Anterior cingulate cortex (tissue), 58 donors: ENCODE measurements at places on chromosomes 3 and 15.

DNA sequence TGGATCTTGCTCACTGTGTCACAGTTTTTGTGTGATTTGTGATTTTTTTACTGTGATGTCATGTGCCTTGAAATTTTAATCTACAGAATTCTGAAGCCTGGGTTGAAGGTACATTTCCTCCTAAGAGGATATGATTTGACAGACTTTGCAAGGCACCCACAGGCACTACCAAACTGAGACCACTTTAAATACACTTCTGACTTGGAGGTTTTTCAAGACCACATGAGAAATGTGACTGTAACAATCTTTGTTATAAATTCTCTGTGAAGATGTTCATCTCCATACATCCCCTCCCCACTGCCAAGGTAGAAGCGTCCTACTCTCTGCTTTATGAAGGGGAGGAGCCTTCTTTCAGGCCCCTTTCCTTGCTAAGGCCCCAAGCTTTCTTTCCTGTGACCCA, 22.8 kb downstream of the UBXN7 start:
- DNase-seq = no peak

DNA sequence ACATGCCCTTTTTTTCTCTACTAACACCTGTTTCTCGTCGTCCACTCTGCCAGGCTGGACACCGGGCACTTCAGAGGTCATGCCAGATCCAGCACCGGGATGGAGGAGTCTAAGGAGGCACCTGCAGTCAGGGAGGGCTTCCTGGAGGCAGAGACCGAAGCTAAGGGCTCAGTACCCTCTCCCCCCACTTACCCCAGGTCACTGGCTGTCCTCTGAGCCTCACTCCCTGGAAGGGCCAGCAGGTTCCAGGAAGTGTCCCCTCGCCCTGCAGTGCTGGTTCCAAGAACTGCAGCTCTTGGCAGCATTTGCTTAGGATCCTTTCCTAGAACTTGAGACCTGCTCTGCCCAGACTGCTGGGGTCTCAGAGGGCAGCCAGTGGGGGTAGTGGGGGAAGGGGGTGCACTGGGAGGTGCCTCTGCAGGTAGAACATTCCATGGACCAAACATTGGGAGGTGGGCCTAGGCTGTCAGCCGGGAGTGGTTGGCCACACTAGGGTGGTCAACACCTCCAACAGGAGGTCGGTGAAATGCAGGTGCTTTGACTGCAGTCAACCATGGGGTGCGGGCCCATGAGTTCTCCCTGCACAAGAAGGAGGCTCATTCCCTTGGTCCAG, 11.3 kb downstream of the CISH start:
- no peak for DNase-seq

DNA sequence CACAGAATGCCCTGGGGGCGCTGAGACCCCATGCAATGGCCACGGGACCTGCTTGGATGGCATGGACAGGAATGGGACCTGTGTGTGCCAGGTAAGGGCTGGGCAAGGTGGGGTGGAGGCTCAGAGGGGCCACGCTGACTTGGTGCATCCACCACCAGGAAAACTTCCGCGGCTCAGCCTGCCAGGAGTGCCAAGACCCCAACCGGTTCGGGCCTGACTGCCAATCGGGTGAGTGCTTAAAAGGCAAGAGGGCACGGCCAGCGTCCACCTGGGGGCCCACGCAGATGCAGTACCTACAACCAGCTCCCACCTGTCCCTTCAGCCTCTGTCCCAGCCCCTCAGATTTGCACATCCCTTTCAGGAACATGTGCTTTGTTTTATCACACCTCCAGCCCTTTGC, 6.9 kb downstream of the STAB1 start:
- DNase-seq = no peak

GRCh38 chr15:68725736-68726135, 95.0 kb downstream of the ANP32A start:
- DNase-seq = no peak

- DNase-seq = no peak
These were observed 61.2 kb downstream of the ITGA11 start for GRCh38 chr15:68370768-68371151.

GRCh38 chr3:196638861-196639482, 522 bp upstream of the NRROS start:
- DNase-seq = no peak

DNA sequence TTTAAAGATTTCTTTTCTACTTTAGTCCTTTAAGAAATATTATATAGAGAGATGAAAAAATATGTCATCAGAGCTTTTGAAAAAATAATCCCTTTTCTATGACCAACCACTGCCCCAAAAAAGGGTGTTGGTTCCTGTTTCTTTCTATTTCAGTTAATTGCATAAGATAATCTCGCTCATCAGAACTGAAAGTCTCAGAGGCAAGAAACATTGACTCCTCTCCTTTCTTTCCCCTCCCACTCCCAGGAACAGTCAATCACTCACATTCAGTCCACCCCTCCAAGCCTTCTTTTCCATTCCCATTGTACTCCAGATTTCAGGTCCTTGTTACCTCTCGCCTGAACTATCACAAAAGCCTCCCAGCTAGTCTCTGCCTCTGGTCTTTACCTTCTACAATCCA, 153.7 kb upstream of the ABI3BP start:
- DNase-seq = no peak

DNA sequence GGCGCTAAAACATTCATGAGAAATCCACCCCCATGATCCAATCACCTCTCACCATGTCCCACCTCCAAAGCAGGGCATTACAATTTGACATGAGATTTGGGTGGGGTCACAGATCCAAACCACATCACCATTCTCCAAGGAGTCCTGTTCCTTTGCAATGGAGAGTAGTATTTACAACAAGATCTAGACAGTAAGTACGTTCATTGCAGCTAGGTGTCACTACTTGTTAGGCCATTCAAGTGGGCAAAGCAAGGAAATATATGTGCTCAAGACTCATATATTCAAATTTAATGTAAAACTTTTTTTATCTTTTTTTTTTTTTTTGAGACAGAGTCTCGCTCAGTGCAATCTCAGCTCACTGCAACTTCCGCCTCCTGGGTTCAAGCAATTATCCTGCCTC, 79.3 kb downstream of the AQP9 start:
- no peak for DNase-seq

DNA sequence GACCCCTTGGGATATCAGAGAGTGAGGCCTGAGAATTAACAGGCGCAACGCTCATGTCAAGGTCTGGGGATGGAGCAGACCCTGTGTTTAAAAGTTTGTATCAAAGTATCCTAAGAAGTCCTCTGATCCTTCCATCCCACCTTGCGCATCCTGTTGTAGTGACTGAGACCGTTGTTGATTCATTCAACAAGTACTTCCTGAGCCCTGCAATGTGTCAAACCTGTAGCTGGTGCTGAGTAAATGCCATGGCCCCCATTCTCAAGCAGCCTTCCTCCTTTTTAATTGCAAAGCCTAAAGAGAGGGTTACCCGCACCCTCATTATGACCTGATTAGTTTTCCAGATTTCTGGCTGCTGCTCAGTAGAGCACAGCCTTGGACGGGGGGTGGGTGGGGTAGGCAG, 46.4 kb downstream of the RPLP1 start:
- no peak for DNase-seq

- no peak for DNase-seq
These were observed 53.4 kb upstream of the PPIB start for GRCh38 chr15:64216196-64216595.

- DNase-seq = no peak
These were observed 2.2 kb downstream of the ICE2 start for GRCh38 chr15:60476713-60477112.

DNA sequence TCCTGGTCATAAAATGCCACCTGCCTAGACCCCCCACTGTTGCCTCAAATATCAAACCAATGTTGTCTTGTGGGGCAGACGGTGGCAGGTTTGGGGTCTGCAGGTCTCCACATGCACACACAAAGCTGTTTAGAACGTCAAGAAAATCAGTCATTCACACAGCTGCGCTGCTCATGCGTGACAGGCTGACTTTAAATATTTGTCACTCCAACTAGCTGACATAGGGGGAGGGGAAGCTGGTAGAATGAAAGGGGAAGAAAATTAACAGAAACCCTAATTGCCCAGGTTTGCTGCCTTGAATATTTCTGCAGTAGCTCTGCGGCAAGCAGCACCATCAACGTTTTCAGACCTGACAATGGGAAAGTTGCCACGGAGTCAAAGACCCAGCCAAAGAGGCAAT, 201.8 kb downstream of the ABHD5 start:
- DNase-seq = no peak

- DNase-seq = no peak
These were observed 149.8 kb downstream of the ZNF385D start for GRCh38 chr3:21601178-21601577.

DNA sequence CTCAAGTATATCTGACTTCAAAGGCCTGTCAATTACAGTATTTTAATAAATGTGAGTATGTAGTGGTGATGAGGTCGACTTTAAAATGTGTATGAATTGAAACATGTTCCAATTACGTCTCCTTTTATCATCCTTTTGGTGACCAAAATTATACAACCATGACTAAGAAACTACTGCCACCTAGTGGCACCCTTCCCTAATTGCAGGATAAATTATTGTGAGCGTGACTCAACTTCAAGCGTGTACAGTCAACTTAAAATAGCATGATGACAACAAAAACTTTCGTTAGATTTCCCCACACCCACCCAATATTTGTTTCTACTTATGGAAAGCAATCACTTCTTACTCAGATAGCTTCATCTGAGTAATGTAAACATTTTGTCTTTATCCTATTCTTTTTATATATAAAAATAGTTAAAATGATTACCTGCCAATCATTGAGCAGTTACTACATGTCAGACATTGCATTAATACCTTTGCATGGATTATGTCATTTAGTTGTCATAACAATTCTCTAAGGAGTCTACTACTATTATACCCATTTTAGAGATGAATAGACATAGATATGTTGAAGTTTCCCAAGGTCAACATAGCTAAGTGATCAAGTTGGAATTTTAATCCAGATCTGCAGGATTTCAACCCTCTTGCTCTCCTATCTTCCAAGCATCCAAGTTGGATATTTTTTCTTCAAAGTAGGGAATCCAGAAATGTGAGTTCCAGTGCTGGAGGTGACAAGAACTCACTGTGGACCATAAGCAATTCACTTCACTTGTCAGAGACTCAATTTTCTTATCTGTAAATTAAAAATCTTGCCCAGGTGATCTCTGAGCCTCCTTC, 106.0 kb downstream of the MEX3B start:
- no peak for DNase-seq

DNA sequence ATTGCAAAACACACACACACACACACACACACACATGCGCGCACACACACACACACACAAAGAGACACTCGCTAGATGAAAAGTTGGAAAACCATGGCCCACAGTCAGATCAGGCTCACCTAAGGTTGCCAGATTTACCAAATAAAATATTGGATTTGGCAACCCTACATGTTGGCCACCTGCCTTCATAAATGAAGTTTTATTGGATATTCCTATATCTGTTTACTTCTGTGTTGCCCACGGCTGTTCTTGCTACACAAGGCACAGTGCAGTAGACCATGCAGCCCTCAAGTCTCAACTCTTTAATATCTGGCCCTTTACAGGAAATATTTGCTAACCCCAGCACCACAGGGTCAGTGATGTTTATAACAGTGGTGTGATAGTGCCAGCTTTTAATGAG, 445.0 kb upstream of the PROK2 start:
- no peak for DNase-seq

- DNase-seq = no peak
These were observed 42.0 kb upstream of the HACD2 start for GRCh38 chr3:123626881-123627280.

DNA sequence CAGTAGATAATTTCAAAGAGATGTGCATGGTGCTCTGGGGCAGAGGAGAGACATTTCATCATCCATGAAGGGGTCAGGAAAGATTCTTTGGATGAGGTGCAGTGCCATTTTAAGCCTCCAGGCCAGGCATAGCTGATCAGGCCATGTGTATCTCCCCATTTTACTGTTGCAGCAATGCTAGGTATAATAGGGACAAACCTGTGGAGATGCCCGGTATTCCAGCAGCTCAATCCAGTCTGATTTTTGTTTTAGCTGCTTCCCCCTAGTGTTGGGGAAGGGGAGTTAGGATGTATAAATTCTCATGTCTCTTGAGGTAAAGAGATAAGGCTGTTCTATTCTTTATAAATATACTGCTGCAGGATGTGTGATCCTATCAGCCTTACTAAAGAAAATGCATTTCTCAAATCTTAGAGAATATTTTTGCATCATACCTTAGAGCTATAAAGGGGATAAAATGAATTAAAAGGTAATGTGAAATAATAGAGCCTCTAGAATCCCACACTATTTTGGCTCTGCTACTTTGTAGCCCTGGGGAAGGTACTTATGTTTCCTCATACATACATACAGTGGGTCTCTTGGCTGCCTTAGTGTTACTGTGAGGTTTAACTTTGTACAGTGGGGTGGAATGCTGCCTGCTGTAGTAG, 5.2 kb downstream of the CDV3 start:
- DNase-seq = no peak

DNA sequence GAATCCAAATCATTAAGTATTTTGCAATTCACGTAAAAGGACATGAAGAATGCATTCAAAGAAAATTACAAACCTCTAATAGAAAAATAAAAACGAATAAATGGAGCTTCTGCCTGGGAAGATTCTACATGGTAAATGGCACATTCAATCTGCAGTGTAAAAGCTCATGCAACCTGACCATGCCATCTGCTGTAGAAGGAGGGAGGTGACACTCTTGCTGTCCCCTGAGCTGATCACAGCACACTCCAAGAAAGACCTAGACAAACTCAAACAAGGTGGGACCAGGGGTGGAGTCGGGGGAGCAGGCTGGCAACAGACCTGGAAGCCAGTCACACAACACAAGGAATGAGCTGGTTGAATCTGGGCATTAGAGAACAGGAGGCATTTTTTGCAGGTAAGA, 101.8 kb downstream of the BDH1 start:
- no peak for DNase-seq

- no peak for DNase-seq
These were observed 20.8 kb downstream of the NBEAL2 start for GRCh38 chr3:47000198-47000815.

DNA sequence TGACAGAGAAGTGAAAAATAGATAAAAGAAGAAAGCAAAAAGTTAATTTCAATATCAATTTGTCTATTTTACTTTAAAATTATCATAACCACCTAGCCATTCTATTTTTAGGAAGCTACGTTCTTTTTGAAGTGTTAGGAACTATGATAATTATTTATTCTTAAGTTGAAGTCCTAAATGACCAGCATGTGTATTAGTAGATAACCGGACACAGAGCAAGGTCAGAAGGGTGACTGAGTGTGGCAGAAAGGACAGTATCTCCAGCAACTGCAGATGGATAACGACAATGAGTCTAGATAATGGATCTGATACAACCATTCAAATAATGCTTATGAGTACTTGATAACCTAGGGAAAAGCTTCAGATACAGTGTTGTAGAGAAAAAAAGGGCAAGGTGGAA, 198.0 kb downstream of the PDE8A start:
- DNase-seq = no peak

GRCh38 chr3:17411157-17411877, 331.1 kb downstream of the TBC1D5 start:
- no peak for DNase-seq

DNA sequence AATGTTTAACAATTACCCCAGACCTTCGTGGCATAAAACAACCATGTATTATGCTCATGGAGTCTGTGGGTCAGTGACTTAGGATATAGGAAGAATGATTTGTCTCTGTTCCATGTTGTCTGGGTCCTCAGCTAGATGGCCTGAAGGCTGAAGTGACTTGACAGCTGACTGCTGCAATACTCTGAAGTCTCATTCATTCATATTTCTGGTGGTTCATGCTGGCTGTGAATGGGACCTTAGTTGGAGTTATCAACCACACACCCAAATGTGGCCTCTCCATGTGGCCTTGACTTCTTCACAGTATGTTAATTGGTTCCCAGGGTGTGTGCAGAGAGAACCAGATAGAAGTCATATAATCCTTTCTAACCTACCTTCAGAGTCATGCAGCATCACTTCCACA, 145.1 kb upstream of the BFSP2 start:
- DNase-seq = no peak

GRCh38 chr3:56133423-56133822, 334.8 kb downstream of the ERC2 start:
- no peak for DNase-seq
